ENCODE measurements at places on chromosomes 4 and X.

DNA sequence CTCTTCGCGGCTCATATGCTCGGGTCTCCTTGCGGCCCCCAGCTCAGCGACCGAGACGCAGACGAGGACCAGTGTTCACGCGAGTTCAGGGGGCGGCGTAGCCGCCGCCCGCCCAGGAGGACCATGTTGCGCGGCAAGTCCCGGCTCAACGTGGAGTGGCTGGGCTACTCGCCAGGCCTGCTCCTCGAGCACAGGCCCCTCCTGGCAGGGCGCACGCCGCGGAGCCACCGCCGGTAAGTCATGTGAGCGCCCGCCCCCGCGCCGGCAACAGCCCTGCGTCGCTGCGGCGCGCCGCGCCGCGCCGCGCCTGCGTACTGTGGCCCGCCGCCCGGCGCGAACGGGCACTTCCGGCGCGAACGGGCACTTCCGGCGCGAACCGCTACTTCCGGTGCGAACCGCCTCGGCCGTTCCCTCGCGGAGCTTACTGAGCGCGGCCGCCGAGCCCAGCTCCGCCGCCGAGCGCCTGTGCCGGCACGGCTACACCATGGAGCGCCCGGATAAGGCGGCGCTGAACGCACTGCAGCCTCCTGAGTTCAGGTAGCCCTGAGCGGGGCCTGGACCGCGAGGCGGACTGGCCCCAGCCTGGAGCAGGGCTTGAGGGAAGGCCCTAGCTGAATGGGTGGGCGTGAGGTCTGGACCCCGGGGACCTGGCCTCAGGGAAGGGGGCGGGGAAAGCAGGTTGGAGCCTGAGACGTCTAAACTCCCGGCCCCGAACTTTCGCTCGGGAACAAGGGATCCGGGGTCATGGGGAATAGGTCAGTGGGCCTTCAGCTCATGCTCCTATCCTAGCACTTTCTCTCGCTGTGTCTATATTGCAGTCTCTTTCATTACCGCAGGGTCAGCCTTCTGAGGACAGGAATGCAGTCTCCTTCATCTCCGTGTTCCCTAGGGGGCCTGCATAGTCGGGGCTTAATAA is at the start of gene VMA21:
VMA21 (plus strand) TSS at position 382 of the 916 bp plus-strand sequence; CDS start at position 485, 103 bp downstream.
- DNase-seq = peak; percentile 82

- DNase-seq = no peak
Observed at GRCh38 chr4:110898290-110898689, 275.4 kb upstream of the PITX2 start.

- no peak for DNase-seq
Observed at GRCh38 chr4:31058656-31059055, 338.5 kb downstream of the PCDH7 start.

DNA sequence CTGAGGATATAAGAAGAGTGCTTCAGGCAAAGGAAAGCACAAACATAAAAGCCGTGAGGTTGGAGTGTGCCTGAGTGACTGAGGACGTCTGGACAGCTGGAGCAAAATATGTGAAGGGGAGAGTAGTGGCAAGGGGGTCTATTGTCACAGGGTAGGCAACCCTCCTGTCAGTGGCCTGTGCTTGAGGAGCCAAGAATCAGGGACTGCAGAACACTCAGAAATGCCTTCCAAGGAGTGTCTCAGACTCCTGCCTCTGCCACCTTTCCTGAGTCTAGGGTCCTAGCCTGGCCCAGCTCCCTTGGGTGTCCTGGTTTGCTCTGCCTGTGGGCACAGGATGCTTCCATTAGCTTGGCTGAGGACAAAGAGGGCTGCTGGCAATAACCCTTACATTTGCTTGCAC is 152.5 kb upstream of the PJA1 start:
- DNase-seq = no peak

DNA sequence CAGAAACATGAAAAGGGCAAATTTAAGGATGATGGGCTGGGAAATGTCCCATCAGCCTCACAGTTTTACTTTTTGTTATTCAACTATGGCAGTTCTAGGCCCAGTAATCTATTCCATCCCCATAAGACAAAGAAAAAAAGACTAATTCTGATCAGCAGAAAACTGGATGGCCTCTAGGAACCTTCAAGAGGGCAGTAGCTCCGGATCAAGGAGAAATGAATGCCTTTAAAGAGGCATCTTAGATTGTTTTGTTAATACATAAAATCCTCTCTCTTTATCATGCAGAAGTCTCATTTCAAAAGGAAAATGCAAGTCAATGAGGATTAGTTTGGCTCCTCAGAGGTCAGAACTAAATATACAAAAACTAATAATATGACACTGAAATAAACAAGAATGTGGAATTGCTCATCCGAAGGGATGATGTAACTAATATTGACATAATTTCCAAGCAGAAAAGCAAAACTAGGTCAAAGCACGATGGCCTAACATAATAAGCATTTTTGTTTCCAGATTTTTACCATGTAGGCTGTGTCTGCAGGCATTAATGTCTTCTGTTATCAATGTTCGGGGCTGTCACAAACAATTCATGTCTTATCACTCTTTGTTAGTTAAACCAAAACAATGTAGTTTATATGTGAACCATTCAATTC is 8.8 kb downstream of the MID1 start:
- no peak for DNase-seq

GRCh38 chrX:103329991-103330390 is at the start of gene TCEAL7:
Gene TCEAL7 (plus strand): TSS chrX:103330239. CDS start chrX:103331404, 1,165 bp downstream.
- DNase-seq = no peak

- no peak for DNase-seq
Observed at GRCh38 chr4:107467461-107467860, 252.6 kb downstream of the PAPSS1 start.

DNA sequence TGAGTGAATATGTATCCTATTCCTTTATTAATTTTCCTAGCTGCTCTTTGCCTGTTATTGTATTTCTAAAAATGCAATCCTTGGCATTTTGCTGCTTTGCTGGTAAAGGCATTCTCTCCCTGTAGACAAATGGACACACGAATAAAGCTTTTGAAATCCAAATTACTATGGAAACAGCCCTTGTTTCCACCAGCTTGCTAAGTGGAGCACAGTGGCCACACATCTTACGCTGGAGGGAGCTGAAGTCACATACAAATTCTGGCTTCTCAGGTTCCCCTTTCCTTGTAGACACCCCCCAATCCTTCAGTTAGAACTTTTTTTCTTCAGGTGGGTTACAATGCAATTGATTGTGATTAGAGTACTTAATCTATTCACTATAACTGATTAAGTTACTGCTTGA is 66.2 kb downstream of the AGA start:
- DNase-seq = no peak

DNA sequence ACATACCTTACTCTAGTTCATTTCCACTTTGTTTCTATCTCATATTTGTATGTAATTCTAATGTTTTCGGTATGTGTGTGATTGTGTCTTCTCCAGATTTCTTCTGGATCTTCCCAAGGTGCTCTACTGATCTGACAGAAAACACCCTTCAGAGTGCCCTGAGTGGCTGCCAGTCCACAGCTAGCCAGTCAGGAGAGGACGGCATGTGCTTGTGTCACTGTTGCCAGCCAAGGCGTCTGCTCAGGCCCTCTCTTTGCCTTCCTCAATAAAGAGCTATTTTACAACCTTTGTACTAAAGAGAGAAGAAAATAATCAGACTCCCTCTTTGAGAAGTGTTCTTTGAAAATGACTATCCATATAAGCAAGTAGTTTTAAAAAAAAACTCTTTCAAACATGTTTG is 29.0 kb downstream of the CD99L2 start:
- DNase-seq = no peak

- DNase-seq = peak; percentile 52
Observed at GRCh38 chr4:48483777-48484493, 792 bp downstream of the SLC10A4 start.

DNA sequence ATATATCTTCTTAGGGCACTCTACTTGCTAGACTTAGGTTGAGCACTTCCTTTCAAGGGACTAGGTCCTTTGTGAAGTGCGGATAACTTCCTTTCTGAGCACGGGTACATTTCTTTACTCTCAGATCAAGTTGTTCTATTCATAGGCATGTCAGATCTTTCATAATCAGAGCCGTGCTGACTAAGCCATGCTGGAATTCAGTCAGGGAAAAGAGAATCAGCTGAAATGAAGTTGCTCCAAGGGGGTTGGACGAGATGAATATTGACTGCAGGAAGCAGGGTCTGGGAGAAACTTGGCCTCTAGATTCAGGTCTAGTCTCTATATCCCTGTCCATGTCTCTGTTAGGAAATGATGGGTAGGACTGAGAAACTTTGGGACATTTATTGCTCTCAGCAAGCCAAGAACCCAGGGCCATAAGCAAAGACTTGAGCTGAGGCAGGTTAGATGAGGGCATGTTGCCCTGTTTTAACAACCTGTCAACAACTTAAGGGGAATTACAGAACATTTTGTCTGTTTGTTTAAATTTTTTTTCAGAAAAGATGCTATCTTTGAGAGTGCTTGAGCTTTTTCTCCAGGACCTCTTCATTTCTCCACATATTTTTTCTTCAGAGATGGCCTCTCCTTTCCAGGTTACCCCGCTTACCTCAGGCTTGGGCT is 28.3 kb downstream of the AREG start:
- no peak for DNase-seq

- DNase-seq = no peak
Observed at GRCh38 chr4:53592686-53593501, 1.6 kb upstream of the LNX1 start.

- DNase-seq = no peak
Observed at GRCh38 chrX:118566359-118566758, 70.7 kb downstream of the DOCK11 start.

- DNase-seq = no peak
Observed at GRCh38 chr4:186481998-186482790, 73.2 kb downstream of the MTNR1A start.

DNA sequence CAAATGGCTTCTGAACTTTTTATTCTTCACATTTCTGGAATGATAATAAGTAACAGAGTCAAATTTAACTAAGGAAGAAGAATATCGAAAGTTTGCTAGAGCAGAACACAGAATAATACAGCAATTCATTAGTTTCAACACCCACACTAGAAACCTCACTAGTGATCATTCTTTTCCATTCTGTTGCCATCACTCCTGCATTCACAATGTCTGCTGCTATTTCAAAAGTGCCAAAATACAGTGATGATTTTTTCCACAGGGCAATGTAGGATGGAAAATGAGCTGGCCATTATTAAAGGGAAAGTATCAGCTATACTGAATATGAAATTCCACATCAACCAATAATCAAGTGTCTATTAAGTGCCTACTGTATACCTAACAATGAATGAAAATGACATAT is 186.7 kb downstream of the USP46 start:
- DNase-seq = no peak

DNA sequence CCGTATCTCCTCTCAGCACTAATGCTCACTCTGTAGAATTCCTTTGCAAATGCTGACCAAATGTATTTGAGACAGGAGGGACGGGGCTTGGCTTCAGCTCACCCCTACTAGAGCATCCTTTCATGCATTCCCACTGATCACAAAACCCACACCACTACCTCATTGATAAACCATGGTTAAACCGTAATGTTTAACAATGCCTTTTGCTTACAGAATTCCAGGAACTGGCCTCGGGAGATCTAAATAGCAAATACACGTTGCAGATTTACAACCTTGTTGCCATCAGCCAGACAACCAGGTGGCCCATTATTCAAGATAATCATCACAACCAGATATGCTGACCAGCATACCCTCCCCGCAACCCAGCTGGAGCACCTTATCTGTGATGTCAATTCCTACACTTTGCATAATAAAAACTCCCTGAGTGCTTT is 391.9 kb downstream of the KCTD8 start:
- DNase-seq = no peak

- DNase-seq = no peak
Observed at GRCh38 chr4:107453987-107454386, 266.0 kb downstream of the PAPSS1 start.

- DNase-seq = no peak
Observed at GRCh38 chr4:166277401-166277800, 404.4 kb downstream of the TLL1 start.

DNA sequence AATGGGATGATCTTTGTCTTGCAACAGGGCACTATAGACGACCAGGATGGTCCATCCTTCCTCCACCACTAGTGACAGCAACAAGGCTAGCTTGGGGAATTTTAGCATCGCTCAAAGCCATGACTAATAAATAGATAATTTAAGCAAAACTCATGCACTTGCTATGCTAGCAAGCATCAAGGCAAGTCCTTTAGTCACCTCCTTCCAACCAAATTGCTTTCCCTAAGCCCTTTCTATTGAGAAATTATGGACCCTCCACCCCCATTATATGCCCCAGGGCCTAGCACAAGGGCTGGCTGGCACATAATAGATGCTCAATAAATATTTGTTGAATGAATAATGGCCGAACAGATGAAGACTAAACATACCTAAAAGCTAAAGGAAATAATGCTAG is 28.6 kb downstream of the SLC16A2 start:
- DNase-seq = no peak

- DNase-seq = no peak
Observed at GRCh38 chrX:25012793-25013631, 2.8 kb downstream of the ARX start.

- DNase-seq = no peak
Observed at GRCh38 chr4:110170861-110171260, 27.6 kb downstream of the ELOVL6 start.

DNA sequence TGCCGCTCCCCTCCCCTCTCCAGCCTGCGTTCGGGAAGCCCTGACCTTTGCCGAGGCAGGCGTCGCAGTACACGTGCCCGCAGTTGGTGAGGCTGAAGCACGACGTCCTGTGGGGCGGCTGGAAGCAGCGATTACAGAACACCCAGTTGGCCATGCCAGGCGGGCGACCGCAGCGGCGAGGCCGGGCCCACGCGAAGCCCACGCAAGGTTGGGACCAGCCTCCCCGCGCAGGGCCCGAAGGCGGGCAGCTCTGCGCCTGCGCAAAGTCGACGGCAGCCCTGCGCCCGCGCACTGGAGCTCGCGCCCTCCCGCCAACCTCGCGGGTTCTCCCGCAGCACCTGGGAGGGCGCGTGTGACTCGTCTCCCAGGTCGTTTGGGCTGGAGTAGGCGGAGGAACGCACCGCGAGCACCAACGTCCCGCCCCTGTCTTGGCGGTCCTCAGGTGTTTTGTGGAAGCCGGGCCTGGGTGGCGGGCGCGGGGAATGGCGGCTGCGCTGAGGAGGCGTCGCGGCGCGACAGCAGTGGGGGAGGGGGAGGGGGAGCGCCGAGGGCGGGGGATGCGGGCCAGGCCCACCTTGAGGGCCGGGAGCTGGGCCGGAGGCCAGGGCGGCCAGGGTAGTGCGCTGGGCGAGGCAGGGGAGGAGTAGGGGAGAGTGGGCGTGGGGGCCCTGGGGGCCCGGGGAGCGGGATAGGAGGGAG is at the start of gene RNF212:
RNF212 (minus strand) TSS at position 254 of the 699 bp plus-strand sequence; CDS start at position 154, 100 bp downstream.
- DNase-seq = no peak

- DNase-seq = no peak
Observed at GRCh38 chrX:69932323-69932722, 117.4 kb downstream of the AWAT2 start.

- no peak for DNase-seq
Observed at GRCh38 chr4:74423104-74423503, 21.8 kb upstream of the AREG start.
